Fibroblast of skin of left quadriceps (primary cell): ENCODE measurements at places on chromosomes 12 and 14.
A peak's percentile ranks its signal among the peaks of the same experiment; 100 is the strongest.

DNA sequence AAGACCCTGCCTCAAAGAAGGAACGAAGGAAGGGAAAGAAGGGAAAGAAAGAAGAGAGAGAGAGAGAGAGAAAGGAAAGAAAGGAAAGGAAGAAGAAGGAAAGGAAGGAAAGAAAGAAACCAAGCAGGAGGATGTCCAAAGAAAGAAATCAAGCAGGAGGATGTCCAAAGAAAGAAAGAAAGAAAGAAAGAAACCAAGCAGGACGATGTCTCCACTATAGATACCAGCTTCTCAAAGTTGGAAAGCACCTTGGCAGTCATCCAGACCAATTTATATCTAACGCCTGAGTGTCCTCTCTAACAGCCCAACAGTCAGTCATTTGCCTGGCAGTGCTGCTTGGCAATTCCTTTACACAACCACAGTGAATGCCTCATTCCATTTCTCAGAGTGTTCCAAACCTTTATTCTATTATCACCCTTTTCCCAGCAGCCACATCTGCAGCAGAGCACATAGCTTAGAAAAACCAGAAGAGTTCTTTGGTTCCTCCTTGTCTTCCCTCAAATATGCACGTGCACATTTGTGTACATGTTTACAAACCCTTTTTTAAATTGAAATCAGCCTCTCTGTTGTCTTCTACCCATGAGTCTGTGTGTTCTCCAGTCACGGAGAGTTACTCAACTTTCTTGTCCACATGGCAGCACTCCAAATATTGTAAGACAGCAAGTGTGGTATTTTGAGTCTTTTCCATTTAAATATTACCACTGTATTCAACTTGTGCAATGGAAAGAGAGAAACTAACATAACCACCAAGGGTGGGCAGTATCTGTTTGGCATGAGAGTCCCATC is 138.4 kb downstream of the STXBP6 start:
- DNase-seq = peak; percentile 86

- no peak for DNase-seq
These were observed 5.9 kb downstream of the MORN3 start for GRCh38 chr12:121663610-121663929.

DNA sequence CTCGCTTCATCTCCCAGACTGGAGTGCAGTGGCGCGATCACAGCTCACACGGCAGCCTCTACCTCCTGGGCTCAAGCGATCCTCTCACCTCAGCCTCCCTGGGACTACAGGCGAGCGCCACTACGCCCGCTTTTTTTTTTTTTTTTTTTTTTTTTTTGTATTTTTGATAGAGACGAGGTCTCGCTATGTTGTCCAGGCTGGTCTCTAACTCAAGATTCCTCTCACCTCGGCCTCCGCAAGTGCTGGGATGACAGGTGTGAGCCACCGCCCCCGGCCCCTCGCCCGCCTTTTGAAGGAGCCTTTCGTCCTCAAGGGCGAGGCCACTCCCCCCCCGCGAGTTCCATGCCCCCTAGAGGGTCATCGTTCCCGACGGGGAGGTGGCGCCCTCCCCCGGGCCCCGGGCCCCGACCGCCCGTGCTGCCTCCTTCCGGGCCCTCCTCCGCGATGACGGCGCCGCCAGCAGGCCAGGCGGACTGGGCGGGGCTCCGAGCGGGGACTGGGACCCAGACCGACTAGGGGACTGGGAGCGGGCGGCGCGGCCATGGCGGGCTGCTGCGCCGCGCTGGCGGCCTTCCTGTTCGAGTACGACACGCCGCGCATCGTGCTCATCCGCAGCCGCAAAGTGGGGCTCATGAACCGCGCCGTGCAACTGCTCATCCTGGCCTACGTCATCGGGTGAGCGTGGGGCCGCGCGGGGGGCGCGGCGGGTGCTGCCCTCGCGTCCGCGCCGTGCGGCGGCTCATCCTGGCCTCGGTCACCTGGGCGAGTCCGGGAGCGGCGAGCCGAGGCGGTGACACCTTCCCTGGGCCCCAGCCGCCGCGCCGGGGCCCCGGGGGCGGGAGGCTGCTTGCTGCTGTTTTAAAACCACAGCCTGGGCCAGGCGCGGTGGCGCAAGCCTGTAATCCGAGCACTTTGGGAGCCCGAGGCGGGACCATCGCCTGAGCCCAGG is at the start of gene P2RX4:
TSS of gene P2RX4 (plus strand) at position 506 of the 949 bp plus-strand sequence. CDS start at position 542, 36 bp downstream.
- DNase-seq = peak; percentile 46

- DNase-seq = no peak
These were observed 486.2 kb downstream of the NAV3 start for GRCh38 chr12:78316631-78317468.

- DNase-seq = peak; percentile 50
These were observed 64.7 kb downstream of the BTG1 start for GRCh38 chr12:92080911-92081285.
